ENCODE measurements at places on chromosomes 13 and 19. TPM values are rescaled to one million over a fixed set of nuclear protein-coding genes. Genes with fewer than 3 reads are reported as not detected.

GRCh38 chr13:93851236-93851635 lies 624.6 kb downstream of the GPC6 start:
- DNase-seq: no peak

PSG5 gene
- not detected for total RNA-seq

ATP4B gene
- total RNA-seq: not detected

GRCh38 chr13:110023729-110024644 lies 237.6 kb upstream of the IRS2 start:
- no peak for DNase-seq

DNA sequence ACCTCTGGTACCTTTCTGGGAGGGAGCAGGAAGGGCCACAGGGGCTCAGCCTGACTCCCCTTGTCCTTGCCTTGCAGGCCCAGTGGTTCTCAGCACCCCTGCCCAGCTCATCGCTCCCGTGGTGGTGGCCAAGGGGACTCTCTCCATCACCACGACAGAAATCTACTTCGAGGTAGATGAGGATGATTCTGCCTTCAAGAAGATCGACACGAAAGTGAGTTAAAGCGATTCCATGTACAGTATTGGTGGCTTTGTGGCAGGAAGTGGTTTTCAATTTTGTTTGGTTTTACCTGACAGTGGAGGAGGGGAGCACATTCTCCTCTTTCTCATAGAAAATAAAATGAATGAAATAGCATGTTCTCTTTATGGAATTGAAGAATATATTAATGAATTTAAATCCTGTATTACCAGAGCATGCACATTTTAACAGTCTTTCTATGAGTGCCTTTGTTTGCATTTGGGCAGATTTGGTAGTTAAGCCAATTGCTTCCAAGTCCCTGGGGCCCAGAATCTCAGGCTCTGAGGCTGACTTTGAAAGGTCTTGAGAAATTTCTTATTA lies 4.1 kb downstream of the MAB21L1 start:
- DNase-seq: no peak

GRCh38 chr19:47381653-47382279 lies 32.7 kb downstream of the DHX34 start:
- no peak for DNase-seq

DNA sequence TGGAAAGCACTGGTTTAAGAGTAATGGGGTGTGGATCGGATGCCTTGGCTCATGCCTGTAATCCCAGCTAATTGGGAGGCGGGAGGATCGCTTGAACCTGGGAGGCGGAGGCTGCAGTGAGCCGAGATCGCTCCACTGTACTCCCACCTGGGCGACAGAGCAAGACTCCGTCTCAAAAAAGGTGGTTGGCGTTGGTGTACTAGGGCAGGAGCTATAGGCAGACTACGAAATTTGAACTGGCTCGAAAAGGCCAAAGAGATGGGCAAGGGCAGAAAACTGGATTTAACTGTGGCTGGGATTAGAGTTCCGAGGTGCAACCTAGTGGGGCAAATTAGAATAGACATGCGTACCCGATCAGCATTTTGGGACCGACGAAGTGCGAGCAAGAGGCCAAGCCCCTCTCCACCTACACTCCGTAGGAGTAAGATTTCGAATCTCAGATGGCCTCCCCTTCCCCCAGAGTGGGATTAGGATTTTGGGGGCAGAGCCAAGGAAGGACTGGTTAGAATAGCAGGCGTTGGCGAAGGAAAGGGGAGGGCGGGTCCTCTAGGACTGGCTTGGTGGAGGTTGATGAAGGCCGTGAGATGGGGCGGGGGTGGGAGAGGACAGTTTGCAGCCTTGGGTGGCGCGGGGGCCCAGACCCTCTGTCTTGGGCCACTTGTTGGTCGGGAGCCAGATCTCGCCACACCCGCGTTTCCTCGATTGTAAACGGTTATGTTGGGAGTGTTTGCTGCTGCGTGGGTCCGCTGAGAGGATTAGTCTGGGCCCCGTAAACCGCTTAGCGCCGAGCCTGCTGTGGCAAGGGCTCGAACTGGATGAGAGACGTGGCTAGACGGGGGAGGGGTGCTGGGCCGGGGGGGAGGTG lies 2.0 kb upstream of the INAFM1 start:
- DNase-seq: no peak

GRCh38 chr13:101025519-101025918 lies 350.9 kb upstream of the TMTC4 start:
- DNase-seq: no peak

DNA sequence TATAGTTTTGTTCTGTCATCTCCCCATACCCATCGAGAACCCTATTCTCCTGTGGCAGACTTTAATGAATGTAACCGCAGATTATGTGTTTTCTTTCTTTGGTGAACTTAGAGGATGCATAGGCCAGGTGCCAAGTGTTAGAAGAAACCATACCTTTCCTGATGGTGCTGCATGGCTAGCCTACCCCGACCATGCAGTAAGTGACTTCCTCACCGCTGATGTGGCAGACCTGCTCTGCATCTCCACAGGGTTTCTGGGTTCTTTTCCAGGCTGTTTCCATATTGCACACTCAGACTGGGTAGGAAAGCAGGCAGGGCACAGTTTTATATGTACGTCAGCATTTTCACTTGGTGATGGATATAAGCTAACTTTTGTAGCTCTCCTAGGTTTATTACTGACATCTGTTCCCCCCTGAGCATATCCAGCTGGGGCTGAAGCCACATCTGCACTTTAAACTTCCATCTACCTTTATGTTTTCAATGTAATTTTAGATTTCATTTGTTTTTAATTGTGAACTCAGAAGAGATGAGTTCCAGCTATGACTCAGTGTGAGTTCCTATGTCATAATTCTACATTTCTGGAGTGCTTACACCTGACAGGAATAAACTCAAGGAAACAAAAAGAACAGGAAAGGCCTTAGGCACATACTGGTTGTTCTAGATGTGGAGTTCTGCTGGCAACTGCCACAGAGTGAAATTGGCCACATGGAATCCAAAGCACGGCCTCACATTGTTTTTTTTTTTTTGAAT lies 42.3 kb downstream of the LRCH1 start:
- DNase-seq: no peak

DNA sequence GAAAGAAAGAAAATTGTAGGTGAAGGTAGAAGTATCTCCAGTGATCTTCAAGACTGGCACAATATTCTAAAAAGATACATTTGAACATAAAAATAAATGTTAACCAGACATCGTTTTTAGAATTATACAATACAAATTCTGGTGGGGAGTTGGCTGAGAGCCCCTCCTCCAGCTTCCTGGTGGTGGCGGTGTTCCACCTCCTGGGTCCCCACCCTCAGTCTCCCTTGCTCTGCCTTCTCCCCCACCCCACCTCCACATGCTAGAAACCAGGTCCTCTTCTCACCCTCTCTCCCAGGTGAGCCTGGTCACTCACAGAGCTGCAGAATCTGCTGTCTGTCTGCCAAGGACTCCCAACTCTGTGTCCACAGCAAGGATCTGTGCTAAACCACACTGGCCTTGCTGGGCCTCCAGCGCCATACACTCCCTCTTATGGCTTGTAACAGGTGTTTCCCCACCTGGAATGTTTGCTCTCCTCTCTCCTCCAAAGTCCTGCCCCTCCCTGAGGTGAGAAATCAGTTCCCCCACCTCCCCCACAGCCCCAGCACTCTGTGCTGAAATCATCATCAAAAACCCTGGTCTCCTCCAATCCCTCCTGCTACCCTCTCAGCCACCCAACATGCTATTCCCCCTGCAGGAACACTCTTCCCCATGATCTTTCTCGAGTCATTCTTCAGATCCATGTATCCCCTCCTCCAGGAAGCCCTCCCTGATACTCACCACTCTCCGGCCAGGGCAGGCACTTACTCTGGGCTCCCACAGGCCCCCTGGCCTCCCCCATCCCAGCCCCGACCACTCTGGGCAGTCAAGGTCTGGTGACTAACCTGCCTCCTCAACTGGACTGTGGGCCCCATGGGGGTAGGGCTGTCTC lies 20.5 kb upstream of the CYP2S1 start:
- DNase-seq: no peak

DNA sequence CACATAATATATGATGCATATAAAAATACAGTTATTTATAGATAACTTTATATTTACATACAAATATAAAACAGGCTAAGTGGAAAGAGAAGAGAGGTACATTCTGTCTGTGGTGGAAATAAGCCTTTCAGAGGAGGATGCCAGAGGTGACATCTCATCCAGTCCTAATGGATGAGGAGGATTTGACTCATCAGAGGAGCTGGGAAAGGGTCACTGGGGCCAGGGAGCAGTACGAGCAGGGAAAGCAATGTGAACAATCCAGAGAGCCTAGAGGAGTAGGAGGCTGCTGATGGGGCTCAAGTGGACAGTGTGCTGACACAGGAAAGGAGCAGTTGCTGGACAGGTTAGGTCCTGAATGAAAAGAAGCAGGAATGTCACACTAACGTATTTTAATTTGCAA lies 18.6 kb downstream of the NALCN start:
- no peak for DNase-seq

DNA sequence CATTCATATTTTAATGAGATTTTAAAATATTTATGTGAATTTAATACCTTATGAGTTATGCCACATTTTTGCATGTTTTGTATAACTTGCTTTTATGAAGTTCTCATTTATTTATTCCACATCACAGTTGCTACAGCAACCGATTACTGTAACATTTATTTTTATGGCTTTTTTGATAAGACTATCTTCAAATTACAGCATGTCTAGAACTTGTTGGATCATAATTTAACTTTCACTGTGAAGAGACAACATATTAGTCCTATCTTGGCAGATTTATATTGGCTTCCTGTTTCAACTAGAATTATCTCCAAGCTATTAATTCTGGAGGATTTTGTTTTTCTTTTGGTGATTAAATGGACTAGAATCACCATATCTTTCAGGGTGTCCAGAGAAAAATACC lies 793.7 kb upstream of the SLITRK5 start:
- no peak for DNase-seq

PDX1 gene
- total RNA-seq: not detected

DNA sequence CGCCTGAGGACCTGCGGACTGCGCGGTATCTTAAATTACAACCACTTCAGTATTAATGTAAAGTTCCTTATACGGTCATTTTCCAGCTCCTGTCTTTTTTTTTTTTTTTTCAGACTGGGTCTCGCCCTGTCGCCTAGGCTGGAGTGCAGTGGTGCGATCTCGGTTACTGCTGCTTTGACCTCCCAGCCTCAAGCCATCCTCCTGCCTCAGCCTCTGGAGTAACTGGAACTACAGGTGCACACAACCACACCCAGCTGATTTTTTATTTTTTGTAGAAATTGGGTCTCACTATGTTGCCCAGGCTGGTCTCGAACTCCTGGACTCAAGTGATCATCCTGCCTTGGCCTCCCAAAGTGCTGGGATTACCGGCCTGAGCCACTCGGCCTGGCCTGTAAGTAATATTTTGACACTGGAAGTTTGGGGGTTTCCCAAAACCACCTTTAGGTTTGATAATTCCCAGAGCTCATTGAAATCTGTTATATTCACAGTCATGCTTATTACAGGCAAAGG lies 406 bp upstream of the EID2B start:
- DNase-seq: no peak

THSD8 gene
- total RNA-seq: 8.8 TPM

GPX4 gene
- total RNA-seq: 190 TPM

DAND5 gene
- 0.16 TPM for total RNA-seq

DNA sequence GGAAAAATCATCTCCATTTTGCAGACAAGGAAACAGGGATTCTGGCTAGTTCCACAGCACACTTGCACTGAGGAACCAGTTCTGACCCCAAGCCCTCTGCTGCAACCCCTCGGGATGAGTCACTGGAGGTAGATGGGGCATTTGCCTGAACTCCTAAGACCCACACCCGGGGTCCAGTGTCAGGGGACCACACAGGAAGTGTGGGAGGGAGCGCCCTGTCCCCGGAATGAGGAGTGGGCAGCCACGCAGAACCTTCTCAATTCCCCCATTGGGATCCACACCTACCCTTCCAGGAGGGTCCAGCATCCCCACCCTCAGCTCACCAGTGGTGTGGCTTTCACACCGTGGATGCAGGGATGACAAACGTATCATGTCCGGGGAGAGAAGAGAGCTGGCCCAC lies 62.7 kb downstream of the TSHZ3 start:
- DNase-seq: no peak

- DNase-seq: no peak
These were observed 107.0 kb upstream of the GPR12 start for GRCh38 chr13:26867451-26868091.

DNA sequence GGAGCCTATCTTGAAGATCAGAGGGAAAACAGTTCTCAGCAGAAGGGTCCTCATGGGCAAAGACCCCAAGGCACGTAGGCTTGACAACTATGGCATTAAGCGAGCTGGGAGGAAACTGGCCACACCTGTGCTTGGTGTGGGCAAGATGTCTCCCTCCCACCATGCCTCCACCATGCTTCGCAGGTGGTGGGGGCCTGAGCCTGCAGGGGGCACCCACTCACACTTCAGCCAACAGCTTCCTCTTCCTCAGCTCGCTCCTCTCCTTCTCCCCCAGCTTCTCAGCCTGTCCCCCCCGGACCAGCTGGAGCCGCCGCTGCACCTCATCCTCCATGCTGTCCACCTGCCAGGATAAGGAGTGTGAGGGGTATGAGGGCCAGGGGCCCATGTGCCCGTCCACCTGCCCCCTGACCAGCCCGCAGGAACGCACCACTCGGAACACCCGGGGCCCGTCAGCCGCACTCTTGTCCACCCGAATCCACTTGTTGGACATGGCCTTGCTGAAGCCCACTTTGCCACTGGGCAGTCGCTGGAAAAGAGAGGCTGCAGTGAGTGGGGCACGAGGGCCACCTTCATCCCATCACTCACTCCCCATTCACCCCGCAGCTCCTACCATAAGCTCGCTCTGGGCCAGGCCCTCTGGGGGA lies 3.4 kb downstream of the FARSA start:
- no peak for DNase-seq
